Adipocyte (in vitro differentiated cells): ENCODE measurements at places on chromosomes 11 and 22.
A peak's percentile ranks its signal among the peaks of the same experiment; 100 is the strongest.

DNA sequence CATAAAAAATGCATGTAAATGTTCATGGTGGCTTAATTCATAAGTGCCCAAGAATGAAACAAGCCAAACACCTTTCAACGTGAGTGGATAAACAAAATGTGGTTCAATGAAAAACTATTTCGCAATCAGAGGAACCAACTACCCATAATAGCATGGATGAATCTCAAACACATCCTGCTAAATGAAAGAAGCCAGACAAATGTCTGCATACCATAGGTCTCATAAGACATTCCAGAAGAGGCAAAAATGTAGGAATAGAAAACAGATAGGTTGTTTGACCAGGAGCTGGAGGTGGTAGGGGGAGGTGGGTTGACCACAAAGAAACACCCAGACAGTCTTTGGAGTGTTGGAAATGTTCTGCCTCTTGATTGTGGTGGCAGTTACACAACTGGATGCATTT, 13.2 kb upstream of the OSBPL5 start:
- DNase-seq, result peak; percentile 32

DNA sequence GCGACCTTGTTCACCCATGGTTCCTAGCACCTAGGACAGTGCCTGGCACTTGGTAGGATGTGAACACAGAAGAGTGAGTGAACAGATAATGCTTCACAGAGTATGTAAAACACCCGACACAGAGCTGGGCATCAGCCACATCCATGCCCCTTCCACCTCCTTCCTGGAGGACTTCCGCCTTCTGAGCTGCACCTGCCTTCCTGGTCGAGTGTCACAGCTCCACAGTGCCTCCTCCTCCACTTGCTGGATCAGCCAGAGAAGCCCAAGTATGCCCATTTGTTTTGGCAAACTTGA, 20.1 kb downstream of the PRDM11 start:
- no peak for DNase-seq

DNA sequence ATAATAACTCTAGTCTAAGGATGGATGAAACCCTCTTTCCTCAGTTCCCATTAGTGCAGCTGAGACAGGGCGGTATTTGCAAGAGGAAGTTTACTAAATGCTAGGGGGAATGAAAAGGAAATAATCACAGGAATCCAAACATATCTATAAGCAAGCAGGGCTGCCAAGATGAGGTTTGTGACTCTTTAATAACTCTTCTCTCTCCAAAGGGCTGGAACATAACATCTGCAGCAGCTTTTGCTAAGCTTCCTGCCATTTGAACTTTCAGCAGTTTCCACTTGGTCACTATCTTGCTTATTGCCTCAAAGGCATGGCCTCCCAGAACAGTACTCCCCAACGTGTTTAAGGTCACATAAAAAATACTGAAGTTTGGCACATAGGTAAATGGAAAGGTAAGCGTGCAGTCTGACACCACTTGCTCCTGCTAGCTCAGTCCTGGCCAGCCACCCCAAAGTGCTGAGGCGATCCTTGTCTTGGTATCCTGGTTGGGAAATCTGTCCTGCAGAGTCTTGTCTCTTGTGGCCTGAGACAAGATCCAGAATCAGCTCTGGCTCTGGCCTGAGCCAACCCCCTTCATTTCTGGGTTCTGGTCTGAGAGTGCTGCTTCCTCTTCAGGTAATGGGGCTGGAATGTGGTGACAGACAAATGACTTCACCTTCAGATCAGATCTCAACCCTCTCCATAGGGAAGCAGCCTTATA, 81.8 kb downstream of the KCNC1 start:
- DNase-seq, result no peak

- no peak for DNase-seq
These were observed 125.0 kb downstream of the KCNC1 start for GRCh38 chr11:17859552-17859951.

- DNase-seq, result no peak
These were observed 29.4 kb upstream of the TMEM86A start for GRCh38 chr11:18669219-18669596.

DNA sequence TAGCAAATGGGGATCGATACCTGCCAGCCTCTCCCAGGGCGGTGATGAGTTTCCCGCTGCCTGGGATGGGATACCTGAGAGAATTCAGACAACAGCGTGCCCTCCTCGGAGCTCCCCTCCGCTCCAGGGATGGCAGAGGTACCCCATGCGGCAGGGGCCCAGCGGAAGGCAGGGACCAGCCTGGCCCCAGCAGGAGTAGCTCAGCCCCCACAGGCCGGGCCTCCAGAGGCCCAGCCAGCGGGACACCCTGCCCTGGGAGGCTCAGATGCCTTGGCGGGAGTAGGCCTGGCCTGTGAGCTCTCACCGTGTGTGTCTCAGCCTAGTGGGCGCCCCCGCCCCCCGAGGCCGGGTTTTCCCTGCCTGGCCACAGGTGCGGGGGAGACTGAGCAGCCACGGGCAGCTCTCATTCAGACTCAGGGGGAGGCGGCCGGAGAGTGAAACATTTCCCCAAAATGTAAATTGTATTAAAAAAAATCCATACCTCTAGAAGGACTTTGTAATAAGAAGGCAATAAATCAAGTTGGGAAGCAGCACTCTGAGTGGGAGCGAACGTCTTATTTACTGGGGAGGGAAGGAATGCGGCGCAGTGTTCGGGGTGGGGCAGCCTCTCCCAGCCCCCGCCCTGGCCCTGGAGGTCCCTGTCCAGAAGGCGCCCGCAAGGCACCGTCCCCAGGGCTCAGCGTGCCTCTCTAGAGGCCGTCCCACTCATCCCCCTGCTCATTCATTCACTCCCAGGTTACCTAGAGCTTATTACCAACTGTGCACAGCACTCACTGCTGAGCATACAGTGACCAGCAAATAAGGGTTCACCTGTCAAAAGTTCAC, 888.0 kb downstream of the BRD1 start:
- DNase-seq, result no peak

- DNase-seq, result no peak
These were observed 33.6 kb upstream of the ADORA2A start for GRCh38 chr22:24393848-24394247.

GRCh38 chr22:42819412-42820044, 37.5 kb downstream of the ARFGAP3 start:
- no peak for DNase-seq

- DNase-seq, result peak; percentile 87
These were observed 55.3 kb upstream of the FBXO3 start for GRCh38 chr11:33829430-33830141.

DNA sequence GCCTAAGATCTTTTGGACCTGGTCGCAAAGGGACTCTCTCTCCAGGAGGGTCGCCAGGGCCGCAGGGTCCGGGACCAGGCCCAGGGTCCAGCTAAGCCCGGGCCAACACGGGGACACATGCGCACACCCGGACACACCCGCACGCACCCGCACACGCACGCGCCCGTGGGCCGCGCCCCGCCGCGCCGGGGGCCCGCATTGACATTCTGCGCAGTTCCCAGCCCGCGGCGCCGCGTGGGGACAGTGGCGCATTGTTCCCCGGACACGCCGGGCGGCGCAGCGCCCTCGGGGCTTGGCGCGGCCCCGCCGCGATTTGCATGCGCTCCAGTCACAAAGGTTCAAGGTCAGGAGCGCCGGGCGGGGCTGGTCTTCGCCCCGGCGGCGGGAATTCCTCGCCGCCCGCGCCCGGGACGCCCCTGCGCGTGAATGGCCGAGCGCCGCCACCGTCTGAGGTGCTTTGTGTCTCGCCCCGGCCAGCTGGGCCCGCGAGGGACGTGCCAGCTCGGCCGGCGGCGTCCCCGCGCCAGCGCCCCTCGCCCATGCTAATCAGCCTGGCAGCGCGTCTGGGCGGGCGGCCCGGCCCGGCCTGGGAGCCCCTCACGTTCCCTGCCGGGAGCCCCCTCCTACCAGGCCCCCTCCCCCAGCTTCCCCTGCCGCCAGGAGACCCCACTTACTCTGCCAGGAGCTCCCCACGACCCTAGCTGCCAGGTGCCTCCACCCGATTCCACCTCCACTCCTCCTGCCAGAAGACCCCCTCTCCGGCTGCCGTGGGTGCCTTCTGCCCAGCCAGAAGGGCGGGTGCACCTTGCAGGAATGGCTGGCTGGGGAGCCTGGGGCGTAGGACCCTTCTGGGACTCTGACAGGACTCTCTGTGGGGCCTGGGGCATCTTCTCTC, 50.5 kb upstream of the WNT7B start:
- DNase-seq, result peak; percentile 63

DNA sequence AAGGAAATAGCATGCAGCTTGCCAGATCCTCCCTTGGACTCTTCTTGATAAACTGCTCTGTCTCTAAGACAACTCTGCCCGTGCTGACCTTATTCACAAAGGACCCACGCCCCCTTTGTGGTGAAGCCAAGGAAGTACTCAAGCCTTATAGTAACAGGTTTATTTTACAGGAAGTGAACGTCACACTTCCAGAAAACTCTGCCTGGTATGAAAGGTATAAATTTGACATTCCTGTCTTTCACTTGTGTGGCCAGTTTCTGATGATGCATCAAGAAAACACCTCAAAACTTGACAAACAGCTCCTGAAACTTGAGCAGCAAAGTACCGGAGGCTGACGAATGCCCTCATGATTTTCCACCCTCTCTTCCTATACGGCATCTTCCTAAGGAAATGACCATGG, 12.5 kb upstream of the PELI3 start:
- no peak for DNase-seq

DNA sequence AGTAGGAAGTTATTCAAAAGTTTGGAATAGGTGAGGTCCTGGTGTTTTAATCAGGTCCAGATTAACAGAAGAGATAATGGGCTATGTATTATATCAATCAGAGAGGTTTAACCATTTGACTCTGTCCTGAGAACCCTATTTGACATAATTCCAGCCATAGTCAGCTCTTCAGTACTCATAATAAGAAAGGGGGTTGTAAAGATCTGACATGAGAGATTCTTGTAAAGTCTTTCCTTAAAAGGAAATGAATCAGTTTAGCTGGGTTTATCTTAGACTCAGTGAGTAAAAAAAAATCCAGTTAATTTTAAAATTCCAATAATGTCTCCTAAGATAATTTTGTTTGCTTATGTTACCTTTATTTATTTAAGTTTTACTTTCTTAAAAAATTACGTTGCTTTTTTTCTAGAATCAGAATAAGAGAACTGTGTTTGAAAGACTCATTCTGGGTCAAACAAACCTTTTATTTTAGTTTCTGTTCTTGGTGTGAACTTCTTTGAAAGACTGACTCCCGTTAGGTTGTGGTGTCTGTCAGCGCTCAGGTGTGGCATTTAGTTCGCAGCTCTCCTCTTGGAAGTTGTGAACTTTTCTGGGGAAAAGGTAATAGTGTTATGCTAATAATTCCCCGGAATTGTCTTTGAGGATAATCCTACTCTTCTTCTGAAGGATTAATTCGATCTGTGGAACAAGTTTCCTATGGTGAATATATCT, 20.5 kb downstream of the NUCB2 start:
- no peak for DNase-seq

DNA sequence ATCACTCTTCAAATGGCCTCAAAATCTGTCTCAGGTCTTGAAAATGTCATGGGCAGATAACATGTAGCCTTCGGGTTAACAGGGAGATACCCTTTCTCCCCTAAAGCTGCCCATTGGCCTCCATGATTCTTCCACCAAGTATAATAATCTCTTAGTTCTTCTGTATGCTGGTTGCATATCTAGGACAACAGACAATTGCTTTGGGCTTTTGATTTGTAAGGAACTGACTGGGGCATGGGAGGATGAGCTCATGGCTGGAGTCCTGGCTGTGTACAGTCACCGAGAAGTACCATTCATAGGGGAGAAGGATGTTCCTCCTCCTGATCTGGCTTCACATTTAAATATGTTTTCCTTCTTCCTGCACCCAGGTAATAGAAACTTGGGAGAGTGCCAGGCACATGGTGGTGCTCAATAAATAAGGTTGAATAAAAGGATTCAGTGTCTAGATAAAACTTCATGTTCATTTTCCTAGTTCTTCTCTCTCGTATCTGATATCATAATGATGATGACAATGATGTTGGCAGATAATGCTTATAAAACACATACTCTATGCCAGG, 2.8 kb upstream of the AMPD3 start:
- DNase-seq, result no peak

DNA sequence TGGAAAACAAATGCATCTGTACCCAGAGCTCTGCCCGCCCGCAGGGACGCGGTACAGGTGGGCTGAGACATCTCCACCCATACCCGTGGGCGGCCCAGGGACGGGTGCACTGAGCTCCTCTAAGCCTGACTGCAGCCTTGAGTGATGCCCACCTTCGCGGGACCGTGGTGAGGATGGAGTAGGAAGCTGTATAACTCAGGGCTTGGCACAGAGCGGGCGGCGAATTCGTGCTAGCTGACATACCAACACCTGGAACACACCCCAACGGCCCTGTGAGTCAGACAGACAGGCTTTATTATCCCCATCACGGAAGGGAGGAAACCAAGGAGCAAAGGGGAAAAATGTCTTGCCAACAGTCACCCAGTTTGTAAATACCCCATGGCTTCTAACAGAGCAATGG, 61.9 kb downstream of the SMCO4 start:
- DNase-seq, result no peak

DNA sequence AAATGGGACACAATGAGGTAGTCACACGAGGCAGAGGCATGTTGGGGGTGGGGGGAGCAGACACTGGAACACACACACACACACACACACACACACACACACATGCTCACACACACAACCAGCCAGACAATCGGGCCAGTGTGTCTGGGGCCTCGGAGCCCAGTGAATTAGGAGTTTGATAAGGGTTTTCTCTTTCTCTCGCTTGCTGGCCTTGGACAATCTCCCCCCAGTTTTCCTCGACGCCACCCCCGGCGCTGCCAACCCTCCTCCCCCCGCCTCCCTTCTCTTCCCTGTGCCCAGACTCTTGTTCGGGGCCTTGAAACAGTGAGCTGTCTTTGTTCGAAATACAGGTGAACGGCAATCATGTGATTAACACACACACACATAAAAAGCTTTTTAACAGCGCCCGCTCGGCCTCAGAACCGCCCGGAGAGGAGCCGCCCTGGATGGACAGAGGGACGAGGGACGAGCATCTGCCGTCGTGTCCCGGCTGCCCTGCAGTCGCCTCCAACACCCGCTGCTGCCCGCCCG, 1.5 kb upstream of the SOX10 start:
- no peak for DNase-seq

DNA sequence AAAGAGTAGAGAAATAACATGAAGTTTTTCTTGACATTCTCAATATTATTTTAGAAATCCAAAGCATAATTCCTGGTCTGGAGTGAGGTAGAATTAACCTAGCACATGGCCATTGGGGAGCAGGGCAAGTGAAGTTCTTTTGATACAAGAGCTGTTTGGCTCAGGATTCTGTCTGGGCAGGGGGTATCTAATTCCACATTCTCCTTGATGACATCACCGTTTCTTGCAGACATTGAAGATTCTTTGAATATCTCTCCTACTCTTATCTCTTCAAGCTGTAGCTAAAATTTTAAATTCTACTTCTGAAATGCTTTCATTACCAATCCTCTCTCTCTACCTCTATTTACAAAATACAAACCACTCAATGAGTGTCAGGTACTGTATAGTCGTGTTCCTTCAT, 138.2 kb upstream of the TENM4 start:
- no peak for DNase-seq

DNA sequence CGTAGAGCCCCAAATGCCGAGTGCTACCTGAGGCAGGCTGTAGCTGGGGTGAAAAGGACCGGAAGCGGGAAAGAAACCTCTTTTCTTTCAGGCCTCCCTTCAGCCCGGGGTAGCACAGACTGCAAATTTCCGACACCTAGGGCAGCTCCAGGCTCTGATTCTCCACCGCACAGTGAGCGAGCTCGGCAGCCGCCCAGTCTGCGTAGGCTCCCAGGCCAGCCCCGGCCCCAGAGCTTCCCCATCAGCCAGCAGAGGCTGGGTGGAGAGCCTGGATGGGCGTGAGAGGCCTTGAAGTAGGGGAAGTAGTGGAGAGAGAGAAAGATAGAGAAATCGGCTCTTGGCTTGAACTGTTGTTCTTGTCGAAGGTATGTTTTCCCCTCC, 9.3 kb upstream of the PAX6 start:
- DNase-seq, result no peak
